HS-5 (cell line): ENCODE measurements at places on chromosomes 6 and 20.

DNA sequence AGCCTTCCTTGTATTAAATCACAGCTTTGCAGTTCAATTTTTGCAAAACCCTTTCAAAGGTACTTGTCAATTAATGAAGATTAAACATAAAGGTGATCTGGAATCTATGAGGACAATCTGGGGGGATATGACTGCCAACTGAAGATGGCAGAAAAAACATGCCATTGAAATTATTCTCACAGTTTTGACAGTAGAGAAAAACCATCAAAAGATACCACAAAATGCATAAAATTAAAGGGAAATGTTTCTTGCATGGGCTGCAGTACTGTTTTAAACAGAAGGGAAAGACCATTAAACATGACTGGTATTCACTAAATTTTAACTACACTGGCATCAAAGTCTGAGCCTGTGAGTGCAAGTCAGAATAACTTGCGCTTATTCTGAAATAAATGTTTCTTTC, 194.2 kb downstream of the ATXN1 start:
- DNase-seq: no peak

- no peak for DNase-seq
Observed at GRCh38 chr20:33993576-33994221, at the start of gene RALY. Gene RALY, plus strand, starts transcription at chr20:33993911. Its CDS starts 78,164 bp downstream, at chr20:34072075.

DNA sequence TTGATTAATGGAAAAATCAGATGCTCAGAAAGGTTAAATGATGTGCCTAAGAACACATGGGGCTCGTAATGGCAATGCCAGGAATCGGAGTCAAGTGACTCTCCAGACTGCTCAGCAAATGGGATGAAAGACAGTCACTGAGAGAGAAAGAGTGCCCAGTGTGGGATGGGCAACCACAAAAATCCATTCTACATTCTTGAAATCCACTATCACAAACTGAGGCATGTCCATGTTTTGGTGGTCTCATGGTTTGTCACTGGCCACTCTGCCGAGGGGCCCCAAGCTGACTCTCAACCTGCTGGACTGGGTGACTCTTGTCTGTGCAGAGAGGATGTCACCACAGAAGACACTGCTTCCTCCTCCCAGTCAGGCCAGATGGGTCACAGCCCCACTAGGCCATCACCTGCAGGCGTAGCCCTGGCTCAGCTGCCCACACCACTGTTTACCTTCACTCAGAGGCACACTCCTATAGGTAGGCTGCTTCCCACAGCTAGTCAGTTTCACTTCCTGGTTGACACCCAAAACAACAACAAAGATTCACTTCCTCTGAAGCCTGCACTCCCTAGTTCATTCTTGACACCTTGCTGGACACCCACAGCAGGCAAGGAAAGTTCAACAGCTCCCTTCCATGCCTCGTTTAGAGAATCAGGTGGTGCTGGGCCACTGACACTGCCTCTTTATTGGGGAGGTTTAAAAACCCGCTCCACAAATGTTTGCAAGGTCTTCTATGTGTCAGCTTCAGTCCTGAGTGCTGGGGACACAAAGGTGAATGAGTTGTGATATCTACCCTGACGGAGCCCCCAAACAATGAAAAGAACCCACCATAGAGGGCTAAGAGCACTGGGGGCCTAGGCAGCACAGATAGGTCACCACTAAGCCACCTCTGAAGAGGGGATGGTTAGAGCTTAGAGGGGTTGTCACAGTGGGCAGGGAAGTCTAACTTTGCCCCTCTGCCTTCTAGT, 21.7 kb downstream of the MAP1LC3A start:
- no peak for DNase-seq

DNA sequence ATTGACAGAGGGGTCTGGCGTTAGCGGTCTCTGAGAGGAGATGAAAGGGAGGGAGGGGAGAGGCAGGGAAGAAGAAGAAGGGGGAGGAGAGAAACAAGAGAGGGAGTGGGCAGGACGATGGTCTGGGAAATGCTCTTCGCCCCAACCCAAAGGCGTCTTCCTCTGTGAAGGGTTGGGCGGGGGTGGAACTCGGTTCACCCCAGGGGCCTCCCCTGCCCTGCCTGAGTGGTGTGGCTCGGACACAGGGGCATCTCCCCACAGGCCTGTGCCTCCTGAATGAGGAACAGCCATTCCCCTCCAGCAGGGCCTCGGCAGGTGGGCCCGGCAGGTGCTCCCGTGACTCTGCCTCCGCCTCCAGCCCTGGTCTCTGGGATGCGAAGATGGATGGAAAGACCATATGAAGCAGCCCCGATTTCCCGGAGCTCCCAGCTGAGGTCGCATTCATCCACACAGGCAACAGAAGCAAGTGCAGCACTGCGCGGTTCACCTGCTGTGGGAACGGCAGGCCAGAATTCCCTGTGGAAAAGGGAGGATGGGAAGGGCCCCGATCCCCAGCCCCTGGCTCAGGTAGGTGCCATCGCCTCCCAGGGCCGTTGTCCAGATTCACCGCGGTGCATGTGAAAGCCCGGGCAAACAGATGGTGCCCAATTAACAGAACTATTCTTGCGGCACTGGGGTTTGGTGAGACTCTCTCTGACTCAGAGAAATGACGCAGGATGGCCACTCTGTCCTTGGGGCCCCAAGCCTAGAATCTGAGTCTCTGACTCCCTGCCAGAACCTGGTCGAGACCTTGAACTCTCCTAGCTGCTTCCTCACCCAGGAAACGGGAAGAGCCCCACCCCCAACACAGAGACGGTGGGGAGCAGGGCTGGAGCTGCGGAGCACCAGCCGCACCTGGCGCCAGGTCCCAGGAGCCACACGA, 29.4 kb upstream of the RPS6KA2 start:
- no peak for DNase-seq

DNA sequence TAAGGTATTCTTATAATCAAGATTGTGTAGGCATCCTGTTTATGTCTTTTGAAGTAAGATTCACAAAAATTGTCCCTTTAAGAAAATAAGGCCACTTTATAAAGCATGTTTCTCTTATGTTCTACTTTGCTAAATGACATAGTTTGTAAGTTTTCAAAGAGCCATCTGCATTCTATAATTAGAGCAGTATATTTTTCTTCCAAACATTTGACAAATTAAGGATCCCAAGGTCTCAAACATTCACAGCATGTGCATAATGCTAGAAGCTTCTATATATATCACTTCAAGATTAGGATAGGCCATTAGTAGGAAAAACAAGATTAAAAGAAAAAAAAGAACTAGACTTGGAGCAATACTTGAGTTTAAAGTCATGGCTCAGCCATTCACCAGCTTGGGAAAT, 55.9 kb upstream of the DOK5 start:
- DNase-seq: no peak

GRCh38 chr20:1901704-1902103, 6.5 kb downstream of the SIRPA start:
- DNase-seq: no peak

DNA sequence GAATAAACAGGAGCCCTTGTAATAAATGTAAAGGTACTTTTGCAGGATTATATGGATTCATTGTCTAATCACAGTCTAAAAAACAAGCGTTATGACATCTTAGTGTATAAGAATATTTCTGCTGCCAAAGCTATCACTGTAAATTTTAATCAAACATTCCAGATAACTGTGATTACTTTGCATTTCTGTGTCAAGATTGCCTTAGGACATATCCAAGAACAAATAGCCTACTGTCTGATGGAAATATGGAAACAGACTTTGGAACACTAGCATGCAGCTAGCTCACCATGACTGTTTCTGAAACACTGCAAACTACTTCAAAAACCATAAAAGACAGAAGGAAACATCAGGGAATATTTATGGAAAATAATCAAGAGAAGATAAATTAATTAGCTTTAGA, 248.7 kb upstream of the ASCC3 start:
- no peak for DNase-seq

GRCh38 chr6:100138346-100139022, 144.5 kb upstream of the MCHR2 start:
- DNase-seq: no peak
